T-helper 1 cell (primary cell): ENCODE measurements at places on chromosomes 11 and 22.

DNA sequence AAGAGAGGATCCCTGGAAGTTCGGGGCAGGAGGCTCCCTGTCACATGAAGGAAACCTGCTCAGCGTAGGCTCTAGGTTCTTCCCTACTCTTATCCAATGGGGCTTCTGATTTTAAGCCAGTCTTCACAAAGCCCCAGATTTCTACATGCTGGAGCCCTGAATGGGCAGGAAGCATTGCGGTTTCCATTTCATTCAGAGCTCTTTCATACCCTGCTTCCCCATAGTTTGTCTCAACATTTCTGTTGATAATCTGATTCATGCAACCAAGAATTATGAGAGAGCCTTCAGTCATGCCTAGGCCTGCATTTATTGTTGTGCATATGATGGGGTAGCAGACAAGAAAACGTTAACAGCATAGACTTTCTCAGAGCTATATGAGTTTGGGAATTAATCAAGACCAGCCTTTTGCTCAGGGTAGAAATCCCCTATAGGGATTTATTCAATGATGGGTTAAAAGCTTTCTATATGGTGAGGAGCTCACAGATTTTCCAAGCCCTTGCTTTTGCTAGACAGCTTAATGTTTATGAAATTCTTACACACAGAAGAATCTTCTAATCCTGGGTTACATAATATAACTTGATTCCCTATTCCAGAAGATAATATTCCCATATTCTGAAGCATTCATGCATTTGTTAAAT, 15.9 kb downstream of the OR51B4 start:
- DNase-seq: no peak

DNA sequence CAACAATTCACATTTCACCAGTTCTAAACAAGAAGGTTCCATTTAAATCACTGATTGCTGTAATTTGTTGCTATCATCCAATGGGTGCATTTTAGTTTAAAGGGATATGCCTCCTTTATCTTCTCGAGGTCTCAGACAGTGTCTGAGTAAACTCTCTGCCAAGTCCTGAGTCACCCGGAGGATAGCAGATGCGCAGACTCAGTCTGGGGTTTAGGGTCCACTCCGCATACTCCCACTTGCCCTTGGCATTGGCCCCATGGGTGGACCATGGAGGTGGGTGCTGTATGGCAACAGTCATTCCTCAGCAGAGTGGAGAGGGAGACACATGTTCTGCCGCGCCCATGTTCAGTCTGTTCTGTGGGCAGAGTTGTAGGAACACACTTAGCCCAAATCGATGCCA, 65.4 kb upstream of the CRTAM start:
- no peak for DNase-seq

GRCh38 chr22:37345863-37346504, 63.7 kb downstream of the CYTH4 start:
- DNase-seq: no peak

DNA sequence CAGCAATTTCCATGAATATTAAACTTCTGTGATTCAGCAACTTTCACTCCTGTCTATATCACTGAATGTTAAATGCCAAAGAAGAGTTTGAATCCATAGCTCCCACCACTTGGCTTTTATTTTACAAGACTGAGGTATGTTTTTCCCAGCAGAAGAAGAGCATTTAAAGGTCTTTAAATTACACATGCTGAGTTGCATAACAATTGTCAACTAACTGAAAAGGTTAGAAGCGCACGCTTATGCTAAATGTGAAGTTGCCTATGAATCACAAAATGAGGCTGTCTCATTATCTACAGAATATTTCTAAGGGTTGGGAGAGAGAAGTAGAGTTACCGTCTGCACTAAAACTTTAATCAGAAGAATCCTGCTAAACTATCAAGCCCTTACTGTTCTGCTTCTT, 1086.3 kb downstream of the FAM181B start:
- no peak for DNase-seq

DNA sequence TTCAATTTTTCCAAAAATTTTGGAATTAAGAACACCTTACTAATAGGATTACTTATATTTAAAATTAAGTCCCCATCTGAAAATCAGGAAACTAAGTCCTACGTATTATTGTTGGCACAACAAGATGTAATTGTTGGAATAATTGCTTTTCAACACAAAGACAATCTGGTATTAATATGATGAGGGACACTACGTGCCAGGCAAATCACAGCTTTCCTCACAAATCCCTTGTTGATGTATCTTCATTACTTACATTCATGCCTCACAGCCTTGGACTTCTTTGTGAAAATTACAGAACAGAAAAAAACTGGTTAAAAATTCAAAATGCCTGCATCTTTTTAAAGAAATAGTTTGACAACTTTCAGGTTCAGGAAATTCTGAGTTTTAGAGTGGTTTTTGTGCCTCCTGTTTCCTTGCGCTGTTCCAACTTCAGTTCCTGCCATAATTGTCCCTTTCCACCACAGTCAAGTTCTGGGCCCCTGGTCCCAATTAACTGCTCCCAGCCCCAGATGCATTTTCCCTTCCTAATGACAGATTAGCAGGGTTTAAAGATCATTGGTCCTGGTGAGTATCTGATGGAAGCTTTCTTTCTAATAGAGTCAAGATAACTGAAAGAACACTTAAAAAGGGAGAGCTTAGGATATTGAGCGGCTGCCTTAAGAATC, 23.3 kb upstream of the CCDC34 start:
- DNase-seq: no peak

DNA sequence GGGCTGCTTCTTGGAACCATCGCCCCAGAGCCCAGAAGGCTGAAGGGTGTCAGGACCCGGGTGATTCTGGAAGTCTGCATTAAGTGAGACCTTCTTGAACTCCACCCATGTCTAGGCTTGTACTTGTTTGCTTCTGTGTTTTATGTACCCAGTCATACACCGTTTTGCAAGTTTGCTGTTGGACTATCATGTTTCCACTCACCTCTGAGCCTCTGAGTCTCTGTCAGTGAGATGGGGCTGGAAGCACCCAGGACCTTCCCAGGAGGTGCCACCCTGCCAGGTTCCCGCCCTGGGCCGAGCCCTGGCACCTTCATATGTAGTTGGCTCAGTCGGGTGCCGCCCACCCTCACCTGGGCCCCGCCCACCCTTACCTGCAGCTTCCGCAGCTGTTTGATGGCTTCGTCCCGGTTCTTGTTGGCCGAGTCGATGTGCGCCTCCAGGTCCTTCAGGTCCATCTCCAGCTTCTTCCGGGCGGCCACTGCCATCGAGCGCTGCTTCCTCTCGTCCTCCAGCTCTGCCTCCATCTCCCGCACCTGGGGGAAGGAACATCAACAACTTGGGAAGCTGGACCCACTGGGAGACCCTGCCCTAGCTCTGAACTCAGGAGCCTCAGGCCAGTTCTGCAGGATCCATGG, 35.1 kb downstream of the APOL1 start:
- no peak for DNase-seq

DNA sequence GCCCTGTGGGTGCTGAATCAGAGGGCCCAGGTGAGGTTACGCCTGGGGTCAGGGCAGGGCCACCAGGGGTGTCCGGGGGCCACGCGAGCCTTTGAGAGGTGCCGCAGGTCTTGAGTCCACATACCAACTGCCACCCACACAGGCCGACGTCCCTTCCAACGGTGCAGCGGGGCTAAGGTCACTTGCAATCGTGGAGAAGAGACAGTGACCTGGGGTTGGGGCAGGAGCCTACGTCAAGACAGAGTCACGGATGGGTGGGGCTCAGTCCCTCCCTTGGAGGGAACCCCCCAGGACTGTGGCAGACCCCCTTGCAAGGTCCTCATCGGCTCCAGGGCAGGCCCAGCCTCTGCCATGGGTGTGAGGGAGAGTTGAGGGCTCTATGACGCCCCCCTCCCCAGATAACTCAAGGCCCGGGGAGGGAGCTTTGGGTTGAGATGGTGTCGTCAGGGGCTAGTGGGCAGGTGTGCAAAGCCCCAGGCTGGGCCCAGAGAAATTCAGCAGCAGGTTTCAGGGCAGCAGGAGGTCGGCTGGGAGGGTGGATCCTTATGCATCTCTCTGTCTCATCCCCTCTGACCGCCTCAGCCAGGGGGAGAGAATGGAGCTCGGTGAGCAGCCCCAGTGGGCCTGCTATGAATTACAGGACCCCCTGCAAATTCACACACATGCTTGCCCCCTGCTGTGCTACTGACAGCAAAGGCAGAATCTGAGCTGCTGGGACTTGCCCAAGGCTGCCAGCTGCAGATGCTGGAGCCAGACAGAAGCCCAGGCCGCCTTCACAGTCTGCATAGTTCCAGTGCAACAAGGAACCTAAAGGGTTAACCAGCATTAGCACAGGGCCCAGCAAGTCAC, 60.0 kb downstream of the MYEOV start:
- DNase-seq: no peak

- DNase-seq: no peak
Measured at GRCh38 chr11:86063536-86063935, 5.3 kb downstream of the PICALM start.

DNA sequence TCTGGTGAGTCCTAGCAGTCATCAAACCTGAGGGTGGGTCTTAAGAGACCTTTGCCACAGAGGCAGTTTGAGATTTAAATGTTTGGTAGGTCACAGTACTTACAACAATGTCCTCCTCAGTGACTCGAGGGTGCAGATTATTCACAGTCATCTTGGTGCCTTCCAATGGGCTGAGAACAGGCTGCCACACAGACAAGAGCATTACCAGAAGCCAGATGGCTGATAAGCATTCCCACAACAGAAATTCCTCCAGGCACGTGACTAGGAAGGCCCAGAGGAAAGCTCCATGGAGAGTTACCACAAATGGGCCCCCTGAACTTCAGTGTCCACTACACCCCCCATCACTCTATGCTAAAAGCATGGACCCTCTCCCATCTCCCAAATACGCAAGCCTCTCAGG, 19.2 kb downstream of the POLDIP3 start:
- no peak for DNase-seq

DNA sequence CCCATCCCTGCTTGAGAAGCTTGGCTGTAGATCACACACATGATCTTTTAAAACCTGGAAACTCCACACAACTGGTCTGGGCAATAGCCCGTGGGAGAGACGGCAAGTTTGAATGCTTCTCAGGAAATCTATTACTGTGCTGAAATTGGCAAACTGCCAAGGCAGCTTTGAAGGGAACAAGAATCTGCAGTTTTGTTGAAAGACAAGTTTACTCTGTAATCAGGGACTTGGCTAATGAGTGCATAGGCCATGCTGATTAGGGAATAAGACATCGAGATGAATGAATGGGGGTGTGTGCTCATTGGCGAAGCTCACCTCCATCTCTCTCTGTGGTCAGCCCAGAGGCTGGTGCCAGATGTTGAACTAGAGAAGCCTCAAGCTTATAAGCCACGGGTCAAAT, 218.8 kb downstream of the HIPK3 start:
- no peak for DNase-seq

- DNase-seq: no peak
Measured at GRCh38 chr11:110000850-110001249, 92.3 kb upstream of the ZC3H12C start.

DNA sequence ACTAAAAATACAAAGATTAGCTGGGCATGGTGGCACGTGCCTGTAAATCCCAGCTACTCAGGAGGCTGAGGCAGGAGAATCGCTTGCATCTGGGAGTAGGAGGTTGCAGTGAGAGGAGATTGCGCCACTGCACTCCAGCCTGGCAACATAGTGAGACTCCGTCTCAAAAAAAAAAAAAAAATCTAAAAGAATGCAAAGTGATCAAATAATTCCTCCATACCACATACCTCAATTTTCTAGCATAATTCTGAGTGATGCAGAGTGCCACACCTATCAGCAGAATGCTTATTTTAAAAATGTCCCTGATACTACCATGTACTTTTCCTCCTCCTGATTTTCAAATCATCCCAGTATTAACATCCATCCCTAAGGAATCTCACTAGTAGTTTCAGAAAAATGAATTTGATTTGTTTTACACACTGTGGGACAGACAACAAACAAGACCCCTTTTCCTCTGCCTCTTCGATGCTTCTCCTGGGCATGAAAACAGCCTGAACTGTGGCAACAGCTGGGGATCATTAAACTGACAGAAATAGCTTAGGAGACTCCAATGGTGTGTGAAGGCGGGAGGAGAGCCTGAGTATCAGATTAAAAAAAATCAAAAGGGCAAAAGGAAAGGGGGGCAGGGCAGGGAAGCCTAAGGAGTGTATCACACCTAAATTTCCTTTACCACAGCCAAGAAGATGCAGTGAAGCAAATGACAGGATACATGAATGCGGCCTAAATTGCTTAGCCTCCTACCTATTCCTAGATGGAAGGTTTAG, 114.7 kb downstream of the SGSM3 start:
- DNase-seq: no peak
